M059J (cell line): ENCODE measurements at places on chromosomes 2 and 18. TPM values are rescaled to one million over a fixed set of nuclear protein-coding genes. Genes with fewer than 3 reads are reported as not detected.
A peak's percentile ranks its signal among the peaks of the same experiment; 100 is the strongest.

DNA sequence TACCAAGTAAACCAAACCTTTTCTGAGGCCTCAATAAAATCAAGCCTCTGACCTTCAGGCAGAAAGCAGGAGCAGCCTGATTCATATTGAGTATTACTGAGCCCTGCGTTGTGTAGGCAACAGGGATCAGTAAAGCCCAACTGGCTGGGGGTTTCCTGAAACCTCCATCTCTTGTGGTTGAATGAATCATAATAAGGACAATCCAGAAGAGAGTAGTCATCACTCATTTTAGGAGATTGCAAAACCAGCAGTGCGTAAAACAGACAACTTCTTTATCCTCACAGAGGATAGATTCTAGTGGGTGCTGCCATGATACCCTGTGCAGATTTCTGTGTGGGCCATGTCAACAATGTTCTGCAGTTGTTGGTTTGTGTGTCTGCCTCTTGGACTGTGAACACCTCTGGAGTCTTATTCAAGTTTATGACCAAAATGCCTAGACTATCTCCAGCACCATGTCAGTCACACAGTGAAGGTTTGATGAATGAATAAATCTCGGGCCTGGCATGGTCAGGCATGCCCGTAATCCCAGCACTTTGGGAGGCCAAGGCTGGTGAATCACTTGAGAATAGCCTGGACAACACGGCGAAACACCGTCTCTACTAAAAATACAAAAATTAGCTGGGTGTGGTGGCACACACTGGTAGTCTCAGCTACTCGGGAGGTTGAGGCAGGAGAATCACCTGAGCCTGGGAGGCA lies 51.8 kb upstream of the RAB27B start:
- DNase-seq = peak; percentile 100

GRCh38 chr2:218999021-218999880 lies 6.0 kb upstream of the CRYBA2 start:
- no peak for DNase-seq

PECR gene
- total RNA-seq = 9.0 and 11.5 TPM in 2 replicates

GRCh38 chr2:41510108-41510507 lies 537.7 kb upstream of the PKDCC start:
- DNase-seq = no peak

GRCh38 chr2:127679680-127680361 lies 4.5 kb upstream of the LIMS2 start:
- no peak for DNase-seq

DNA sequence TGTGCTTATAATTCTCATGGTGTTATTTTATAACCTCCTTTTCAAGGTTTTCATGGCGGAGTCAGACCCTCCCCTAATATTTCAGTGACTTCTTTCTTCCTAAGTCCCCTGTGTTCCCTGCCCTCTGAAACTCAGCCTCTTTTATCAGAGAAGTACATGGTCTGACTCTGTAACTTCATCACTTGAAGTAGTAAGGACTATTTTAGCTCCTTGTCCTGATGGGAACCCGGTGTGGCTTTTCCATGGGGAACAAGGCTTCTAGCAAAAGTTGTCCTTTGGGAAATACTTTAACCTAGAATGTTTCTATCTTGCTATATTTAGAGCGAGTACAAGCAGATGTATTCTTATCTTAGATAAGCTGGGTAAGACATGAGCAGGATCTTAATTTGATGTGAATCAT lies 117.5 kb downstream of the TRIB2 start:
- no peak for DNase-seq

DNA sequence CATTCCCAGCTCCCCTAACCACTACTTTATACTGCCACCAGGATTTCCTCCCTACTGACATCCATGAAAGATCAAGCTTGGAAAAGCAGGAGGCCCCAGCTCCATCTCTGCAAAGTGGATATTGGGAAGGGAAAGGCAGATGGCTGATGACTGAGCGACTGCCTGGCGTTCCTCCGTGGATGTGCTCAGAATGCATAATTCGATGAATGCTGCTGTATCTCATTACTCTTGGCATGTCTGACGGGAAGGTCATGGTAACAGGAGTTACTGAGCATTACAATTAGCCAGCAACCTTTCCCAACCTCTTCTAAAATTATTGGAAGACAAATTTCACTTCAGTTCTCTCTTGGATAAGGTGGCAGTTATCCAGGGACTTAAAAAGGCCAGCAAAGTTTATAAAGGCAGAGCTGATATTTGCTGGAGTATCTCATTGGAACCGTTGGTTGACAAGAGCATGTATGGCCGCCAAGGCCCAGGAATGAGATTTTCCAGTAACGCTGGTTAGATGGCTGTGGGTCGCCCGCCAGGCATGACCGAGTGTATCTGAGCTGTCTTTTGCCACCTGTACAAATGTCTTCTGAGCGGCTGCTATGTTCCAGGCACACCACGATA lies 34.5 kb downstream of the KCNE4 start:
- DNase-seq = no peak

DNA sequence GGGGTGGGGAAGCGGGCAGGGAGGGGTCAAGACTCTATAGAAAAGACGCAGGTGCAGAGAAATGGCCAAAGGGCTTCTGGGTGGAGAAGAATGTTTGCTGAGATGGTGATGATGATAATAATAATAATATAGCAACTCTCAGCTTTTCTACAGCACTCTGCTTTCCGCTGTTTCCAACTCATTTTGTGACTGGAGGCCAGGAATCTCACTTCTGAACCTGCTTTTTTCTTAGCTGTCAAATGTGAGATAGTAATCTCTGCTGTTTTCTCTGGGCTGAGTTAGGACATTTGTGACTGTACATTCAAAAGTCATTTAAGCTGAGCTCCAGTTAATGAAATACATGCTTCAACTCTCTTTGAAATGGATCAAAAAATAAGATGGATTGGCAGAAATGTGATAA lies 58.4 kb downstream of the TNS1 start:
- no peak for DNase-seq

GRCh38 chr2:191759680-191760079 lies 81.7 kb downstream of the NABP1 start:
- no peak for DNase-seq

NAPG gene
- 39.0 and 50.4 TPM in 2 replicates for total RNA-seq

GRCh38 chr2:164967781-164968228 lies 12.5 kb upstream of the SLC38A11 start:
- peak; percentile 99 for DNase-seq

DNA sequence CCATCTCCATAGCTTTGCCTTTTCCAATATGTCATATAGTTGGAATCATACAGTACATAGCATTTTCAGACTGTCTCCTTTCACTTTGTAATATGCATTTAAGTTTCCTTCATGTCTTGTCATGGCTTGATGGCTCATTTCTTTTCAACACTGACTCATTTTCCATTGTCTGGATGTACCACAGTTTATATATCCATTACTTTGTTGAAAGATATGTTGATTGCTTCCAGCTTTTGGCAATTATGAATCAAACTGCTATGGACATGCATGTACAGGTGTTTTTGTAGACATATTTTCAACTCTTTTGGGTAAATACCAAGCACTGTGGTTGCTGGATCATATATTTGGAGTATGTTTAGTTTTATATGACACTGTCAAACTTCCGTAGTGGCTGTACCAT lies 26.3 kb downstream of the ACSL3 start:
- no peak for DNase-seq

KLHL41 gene
- total RNA-seq = not detected in 2 replicates

GRCh38 chr2:199850218-199850717 lies 724 bp downstream of the FTCDNL1 start:
- DNase-seq = no peak

LYG1 gene
- 0.96 TPM in 1 of 2 replicates, not detected in the other for total RNA-seq

CIB4 gene
- total RNA-seq = not detected in 2 replicates

DNA sequence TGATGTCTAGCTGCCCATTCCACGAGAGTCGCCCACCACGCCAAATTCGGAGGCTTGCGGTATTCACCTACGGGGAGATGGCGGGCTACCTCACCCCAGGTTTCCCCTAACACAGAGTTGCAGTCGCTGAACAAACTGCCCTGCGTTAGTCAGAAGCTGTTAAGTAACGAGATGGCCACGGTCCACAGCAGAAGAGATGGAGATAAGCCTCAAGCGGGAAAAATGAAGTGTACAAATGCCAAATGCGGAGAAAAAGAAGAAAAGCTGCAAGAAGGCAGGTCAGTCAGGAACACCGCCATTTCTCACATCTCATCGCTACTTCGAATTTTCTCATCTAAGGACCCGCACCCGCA lies 425 bp downstream of the ASB3 start:
- DNase-seq = peak; percentile 56

- no peak for DNase-seq
These were observed 174.5 kb downstream of the MYCN start for GRCh38 chr2:16114836-16115235.

DNA sequence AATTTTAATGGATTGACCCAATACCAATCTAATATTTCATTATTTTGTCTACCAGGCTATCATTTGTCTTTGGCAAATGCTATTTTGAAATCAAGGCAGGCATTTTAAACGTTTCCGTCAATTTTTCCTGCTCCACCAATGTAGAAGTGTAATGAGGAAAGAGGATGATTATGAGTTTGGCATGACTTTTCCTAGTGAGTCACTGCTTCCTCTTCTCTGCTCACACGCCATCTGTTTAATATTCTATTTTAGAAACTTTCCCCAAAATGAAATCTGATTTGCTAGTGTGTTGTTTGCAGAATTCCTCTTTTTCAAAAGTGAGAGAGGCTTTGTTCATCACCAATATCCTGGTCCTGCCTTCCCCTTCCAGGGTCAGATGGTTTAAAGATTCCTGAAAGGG lies 42.5 kb upstream of the PID1 start:
- peak; percentile 63 for DNase-seq

DNA sequence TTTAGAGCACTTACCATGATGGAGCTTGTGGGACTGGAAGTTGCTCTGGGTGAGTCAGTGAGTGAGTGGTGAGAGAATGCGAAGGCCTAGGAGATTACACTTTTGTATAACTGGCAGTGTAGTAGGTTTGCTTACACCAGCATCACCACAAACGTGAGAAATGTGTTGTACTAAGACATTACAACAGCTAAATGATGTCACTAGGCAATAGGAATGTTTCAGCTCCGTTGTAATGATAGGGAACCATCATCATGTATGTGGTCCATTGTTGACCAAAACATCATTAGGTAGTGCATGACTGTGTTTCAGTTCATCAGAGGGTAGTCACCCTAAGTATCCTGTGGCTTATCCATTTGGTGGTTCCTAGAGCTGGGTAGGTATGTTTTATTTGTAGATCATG lies 11.9 kb downstream of the ZNF407 start:
- peak; percentile 56 for DNase-seq

ALPG gene
- total RNA-seq = not detected in 2 replicates

- DNase-seq = no peak
These were observed 48.5 kb downstream of the IL1R2 start for GRCh38 chr2:102040229-102040628.

DNA sequence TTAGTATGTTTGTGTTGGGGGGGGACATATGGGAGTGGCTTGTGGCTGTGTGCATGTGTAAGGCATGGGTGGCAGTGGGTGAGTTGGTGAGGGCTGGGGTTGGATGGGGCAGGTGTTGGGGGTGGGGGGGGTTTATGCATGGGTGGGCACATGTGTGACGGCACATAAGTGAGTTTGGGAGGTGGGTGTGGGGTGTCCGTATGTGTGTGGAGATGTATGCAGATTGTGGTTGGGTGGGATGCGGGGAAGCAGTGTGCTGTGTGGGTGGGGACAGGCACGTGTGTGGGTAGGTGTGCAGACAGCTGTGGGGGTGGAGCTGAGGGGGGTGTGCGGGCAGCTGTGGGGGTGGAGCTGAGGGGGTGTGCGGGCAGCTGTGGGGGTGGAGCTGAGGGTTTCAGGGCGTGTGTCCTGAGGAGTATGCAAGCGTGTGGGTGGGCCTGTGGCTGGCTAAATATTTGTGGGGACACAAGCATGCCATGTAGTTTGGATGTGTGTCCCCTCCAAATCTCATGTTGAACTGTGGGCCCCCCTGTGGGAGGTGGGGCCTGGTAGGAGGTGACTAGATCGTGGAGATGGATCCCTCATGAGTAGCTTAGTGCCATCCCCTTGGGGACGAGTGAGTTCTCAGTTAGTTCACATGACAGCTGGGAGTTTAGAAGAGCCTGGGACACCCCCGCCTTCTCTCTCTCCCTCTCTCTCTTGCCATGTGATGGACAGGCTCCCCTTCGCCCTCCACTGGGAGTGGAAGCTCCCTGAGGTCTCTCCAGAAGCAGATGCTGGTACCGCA lies 59.4 kb downstream of the ANKMY1 start:
- no peak for DNase-seq

DNA sequence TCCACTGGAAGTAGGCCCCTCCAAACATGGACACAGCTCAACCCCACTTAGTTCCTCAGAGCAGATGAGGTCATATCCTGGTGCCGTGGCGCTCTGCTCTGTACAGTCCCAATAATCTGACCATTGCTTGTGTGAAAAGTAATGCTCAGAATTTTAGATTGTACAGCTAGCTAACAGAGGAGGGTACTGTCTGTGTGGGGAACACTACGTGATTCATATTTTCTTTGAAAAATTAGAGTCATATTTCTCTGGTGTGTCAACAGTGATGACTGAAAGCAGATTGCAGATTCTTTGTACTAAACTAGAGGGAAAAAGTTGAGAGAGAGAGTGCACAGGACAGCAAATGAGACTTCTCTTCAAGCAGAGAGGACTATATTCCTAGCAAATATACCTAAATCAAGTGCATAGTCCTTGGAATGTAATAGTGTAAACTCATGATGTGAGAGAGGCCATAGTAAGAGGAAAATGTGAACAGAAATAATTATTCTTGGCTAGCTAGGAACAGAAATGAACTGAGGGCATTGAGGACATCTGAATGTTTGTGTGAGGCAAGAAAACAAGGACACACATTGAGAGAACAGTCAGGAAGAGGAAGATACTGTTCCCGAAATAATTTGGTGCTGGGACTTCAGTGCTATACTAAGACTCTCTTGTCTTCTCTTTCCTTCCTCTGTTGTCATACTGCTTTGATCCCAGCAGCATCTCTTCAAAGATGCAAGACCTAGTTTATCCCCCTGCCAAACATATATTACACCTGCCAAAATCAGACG lies 157.0 kb upstream of the RND3 start:
- DNase-seq = peak; percentile 62

GRCh38 chr2:115771516-115771915 lies 1329.1 kb downstream of the DPP10 start:
- DNase-seq = no peak

- no peak for DNase-seq
These were observed 24.9 kb upstream of the SLC3A1 start for GRCh38 chr2:44250376-44250775.

CAPN13 gene
- not detected in 2 replicates for total RNA-seq

CYP27A1 gene
- 2.7 and 5.2 TPM in 2 replicates for total RNA-seq

DNA sequence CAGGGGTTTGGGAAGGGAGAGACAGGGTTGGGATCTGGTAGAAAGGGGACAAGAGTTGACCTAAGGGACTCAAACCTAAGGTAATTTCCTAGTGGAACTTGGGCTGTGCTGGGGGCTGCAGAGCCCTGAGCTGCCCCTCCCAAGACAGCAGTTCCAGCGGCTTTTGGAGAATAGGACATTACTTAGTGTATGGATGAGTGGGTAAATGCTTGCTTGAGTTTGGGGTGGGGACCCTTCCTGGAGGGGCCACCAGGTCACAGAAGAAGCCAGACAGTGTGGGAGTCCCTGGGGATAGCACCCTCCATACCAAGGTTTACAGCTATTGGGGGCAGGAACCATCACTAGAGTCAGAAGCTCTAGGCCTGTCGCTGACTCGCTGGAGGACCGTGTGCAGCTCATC lies 111.5 kb downstream of the CAPN13 start:
- no peak for DNase-seq

- no peak for DNase-seq
These were observed 61.4 kb downstream of the PRPF40A start for GRCh38 chr2:152655880-152656279.

KYNU gene
- 11.3 and 14.5 TPM in 2 replicates for total RNA-seq
